Temporal lobe (tissue), 4 donors: ENCODE measurements at places on chromosomes 4 and X. TPM values are rescaled to one million over a fixed set of nuclear protein-coding genes. Genes with fewer than 3 reads are reported as not detected.

IL3RA gene
- 1.7 TPM for total RNA-seq

GAB3 gene
- total RNA-seq, result 0.74 TPM

RELL1 gene
- 26.3 TPM for total RNA-seq

DGAT2L6 gene
- total RNA-seq, result not detected

BTK gene
- 0.49 TPM for total RNA-seq

TBC1D25 gene
- 11.3 TPM for total RNA-seq

CHM gene
- 28.3 TPM for total RNA-seq

SLC7A11 gene
- total RNA-seq, result 31.5 TPM

FGFBP2 gene
- not detected for total RNA-seq

C4orf50 gene
- total RNA-seq, result 11.3 TPM

GAGE12H gene
- total RNA-seq, result not detected

CPZ gene
- 2.5 TPM for total RNA-seq

GPR78 gene
- total RNA-seq, result under 0.01 TPM

F9 gene
- not detected for total RNA-seq

TBC1D19 gene
- 72.0 TPM for total RNA-seq

WDFY3 gene
- 173 TPM for total RNA-seq

DACH2 gene
- total RNA-seq, result 3.7 TPM

TENM3 gene
- 71.5 TPM for total RNA-seq

MPP1 gene
- 12.5 TPM for total RNA-seq

VEGFD gene
- 0.25 TPM for total RNA-seq

RIBC1 gene
- 0.74 TPM for total RNA-seq

HMX1 gene
- 0.74 TPM for total RNA-seq

NLGN3 gene
- total RNA-seq, result 34.7 TPM

AKAP17A gene
- total RNA-seq, result 9.8 TPM

CACNA1F gene
- not detected for total RNA-seq

CENPVL1 gene
- total RNA-seq, result 1.7 TPM

CFAP299 gene
- total RNA-seq, result 0.74 TPM

HDAC6 gene
- total RNA-seq, result 77.0 TPM

CCKAR gene
- total RNA-seq, result 0.25 TPM

GABRG1 gene
- 21.9 TPM for total RNA-seq
